Dermis microvascular lymphatic vessel endothelial cell (primary cell): ENCODE measurements at places on chromosomes 1 and 21. TPM values are rescaled to one million over a fixed set of nuclear protein-coding genes. Genes with fewer than 3 reads are reported as not detected.

Gene SELL
- 0.13 TPM in 2 replicates for total RNA-seq

Gene IRF6
- total RNA-seq, result 0.51 and 2.6 TPM in 2 replicates

Gene PTPN7
- 0.13 TPM in 2 replicates for total RNA-seq

Gene DYNLT5
- total RNA-seq, result 0.51 and 0.77 TPM in 2 replicates

Gene LRRC8C
- 13.7 and 18.2 TPM in 2 replicates for total RNA-seq

Gene DENND2C
- 4.0 and 6.4 TPM in 2 replicates for total RNA-seq

Gene ATP1A4
- not detected in 2 replicates for total RNA-seq

Gene ANGPTL3
- total RNA-seq, result not detected in 2 replicates

Gene HES2
- total RNA-seq, result 16.2 and 17.6 TPM in 2 replicates
